Activated naive CD8-positive, alpha-beta T cell treated with anti-CD3 and anti-CD28 coated beads for 36 hours (primary cell): ENCODE measurements at places on chromosomes 1 and 21. TPM values are rescaled to one million over a fixed set of nuclear protein-coding genes. Genes with fewer than 3 reads are reported as not detected.
A peak's percentile ranks its signal among the peaks of the same experiment; 100 is the strongest.

The OR14K1 gene
- total RNA-seq: not detected

- DNase-seq: no peak
Observed at GRCh38 chr1:19197845-19198244, 12.2 kb downstream of the UBR4 start.

DNA sequence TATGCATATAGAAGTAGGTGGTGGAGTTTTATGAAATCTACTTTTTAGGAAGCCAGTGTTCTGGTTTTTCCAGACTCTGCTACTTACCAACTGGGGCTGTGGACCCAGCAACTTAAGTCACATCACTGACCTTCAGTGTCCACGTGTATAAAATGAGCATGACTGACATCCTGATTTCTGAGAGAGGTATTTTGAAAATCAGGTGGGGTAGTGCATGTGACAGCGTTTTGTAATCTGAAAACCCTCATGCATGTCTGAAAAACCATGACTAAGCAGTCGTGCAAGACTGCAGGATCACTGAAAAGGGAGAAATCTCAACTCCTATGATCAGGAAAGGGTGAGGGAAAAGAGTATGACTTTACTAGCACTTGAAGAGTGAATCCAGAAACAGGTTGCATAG, 26.1 kb downstream of the CR1L start:
- no peak for DNase-seq

DNA sequence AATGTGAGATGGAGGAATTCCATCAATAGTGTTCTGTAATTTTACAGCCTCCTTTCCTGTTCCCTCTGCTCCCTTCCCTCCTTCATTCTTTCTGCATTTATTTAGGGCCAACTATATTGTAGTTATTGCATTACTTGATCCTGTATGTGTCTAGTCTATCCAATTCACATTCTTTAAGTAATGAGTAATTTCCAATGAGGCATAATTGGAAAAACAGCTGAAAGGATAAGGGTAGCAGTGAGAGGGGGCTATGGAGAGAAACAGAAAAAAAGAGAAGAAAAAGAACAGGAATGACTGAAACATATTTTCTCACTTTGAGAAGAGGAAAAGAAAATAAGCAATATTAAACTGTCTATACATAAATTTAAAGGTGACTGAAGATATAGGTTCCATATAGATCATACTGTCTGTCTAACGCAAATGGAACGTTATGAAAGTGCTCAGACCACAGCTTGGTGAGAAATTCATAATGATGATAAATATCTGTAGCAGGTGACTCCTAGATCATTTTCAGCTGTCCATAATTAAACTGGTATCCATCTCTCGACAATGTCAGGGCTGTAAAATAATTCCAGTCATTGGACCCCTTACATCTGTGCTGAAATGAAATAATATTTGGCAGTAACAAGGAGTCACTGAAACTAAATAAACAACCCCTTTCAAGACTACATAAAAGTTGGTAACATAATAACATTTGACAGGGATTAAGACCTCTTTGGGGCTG, 61.8 kb downstream of the SPAG17 start:
- DNase-seq: no peak

GRCh38 chr1:104991702-104992101, 1242.0 kb downstream of the AMY1C start:
- no peak for DNase-seq

The PIK3R3 gene
- 1.8 TPM for total RNA-seq

DNA sequence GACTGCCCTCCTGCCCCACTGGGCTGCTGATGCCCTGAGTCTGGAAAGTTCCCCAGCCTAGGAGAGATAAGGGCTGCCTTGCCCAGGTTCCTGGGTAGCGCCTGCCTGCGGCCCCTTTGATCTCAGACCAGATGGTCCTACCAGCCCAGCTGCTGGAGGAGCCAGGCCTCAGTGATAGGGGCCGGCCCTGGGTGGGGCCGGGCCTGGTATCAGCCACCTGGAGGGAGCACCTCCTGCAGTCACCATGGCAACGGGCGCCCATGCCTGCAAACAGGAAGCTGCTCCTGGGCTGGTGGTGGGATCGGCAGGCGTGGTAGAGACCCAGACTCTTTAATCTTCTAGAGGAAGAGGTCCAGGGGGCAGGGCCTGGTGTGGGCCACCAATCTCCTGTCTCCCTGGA, 119.7 kb upstream of the WNT4 start:
- no peak for DNase-seq

DNA sequence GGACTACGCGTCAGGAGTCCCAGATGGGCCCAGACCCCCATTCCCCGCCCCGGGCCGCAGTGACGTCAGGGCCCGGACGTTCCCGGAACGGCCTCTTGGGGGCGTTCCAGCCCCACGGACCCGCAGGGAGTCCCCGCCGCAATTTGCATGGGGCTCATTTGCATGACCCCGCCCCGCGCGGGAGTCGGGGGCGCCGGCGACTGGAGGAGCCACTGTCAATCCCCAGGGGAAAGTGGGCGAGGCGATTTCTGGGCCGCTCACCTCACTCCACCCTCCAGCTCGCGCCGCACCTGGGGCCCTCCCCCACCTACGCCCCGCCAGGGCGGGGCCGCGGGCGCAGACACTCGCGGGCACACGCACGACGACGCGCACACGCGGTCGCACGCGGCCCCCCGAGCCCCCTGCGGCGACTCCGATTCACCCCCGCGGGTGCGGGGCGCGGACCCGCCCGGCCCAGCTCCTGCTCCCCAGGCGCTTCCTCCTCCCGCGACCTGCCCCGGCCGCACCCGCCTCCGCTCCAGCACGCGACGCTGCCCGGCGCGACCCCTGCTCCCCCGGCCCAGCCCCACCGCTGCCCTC, 13.2 kb downstream of the AGRN start:
- peak; percentile 97 for DNase-seq
